CD4-positive, alpha-beta T cell treated with Interleukin-12 subunit alpha and Interleukin-12 subunit beta, for 1 hour (primary cell): ENCODE measurements at places on chromosomes 6 and 20.
A peak's percentile ranks its signal among the peaks of the same experiment; 100 is the strongest.

DNA sequence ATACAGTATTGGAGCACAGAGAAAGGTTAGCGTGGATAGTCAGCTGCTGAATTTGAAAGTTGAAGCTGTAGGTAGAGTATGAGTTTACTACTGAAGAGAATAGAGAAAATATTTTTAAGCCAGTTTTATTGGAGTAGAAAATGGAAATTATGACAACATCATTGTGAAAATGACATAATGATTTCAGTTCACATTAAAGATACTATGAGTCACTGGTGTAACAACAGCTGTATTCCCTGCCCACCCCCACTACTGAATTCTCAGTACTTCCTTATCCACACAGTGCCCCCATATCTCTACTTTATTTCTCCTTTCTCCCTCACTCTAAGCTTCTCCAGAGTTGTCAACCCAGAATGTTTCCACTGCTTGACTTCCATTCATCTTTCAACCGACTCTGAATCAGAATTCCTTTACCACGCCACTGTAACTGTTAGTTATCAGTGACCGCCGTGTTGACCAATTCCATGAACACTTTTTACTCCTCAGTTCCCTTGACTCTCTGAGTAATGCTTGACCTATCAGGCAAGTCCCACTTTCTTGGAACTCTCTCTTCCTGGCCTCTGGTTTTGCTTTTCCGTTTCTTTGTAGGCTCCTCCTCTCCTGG, 139.6 kb downstream of the AIG1 start:
- no peak for DNase-seq

GRCh38 chr20:51560550-51561307, 18.2 kb upstream of the NFATC2 start:
- DNase-seq = no peak

DNA sequence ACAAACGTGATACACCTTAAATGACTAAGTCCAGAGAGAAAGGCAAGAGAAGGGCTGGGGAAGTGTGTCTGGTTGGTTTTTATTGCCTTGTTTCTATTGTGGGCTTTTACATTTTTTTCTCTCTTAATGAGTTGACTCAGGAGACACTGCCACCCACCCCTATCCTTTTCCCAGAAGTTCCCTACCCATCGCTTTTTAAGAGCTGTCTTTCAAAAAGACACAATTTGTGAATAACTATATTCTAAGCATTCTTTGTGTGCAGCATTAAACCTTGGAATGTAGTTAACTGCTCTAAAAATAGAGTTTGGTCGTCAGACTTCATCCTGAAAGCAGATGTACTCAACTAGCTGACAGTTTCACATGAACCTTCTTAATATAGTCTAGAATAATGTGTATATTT, 174.9 kb downstream of the ISM1 start:
- no peak for DNase-seq

DNA sequence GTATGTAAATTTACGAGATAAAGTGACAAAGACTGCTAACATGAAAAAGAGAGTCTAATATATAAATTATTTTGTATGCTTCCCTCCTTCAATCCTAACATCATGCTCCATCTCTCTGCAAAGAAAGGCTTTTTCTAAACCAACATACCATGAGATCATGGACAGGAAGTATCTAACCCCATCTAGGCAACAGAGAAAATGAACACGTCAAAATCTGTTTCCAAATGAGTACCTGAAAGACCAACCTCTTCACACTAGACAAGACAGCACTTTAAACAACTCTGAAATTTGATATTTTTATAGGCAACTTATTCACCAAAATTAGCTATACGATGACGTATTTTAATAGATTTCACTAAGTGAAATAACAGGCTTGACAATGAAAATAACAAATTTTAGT, 54.6 kb downstream of the MAN1A1 start:
- DNase-seq = no peak

- DNase-seq = no peak
Observed at GRCh38 chr20:62663145-62664018, 21.1 kb downstream of the SLCO4A1 start.

DNA sequence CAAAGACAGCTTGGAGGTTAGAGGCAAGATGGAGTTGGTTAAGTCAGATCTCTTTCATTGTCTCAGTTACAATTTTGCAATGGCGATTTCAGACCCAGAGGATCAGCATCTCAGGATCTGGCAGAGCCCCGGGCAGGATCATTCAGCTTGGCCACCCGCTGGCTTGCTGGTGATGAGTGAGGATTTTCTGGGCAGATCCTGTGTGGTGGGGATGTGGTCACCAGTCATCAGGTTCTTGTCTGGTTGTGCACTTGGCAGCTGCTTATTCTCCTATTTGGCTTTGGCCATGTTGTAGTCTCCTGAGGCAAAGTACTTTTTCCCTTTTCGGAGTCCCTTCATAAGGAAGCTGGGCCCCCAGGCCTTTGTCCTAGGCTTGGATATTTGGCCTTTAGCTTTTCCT, 953.9 kb downstream of the KIF16B start:
- no peak for DNase-seq

DNA sequence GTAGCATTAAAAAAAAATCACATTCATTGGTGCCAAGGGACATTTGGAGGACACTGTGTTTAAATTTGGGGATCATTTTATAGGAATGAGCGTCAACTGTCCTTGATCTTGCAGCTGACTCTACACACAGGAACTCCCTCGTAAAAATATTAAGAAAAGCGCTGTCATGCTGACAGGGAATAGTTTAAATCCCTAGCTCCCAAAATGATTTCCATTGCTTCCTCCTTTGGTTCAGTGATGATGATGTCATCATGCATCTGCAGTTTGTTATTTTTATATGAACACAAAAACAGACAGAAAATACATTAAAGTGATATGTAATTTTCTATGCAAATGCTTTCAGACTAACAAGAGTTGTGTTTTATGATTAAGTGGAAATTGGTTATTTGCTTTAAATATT, 275.6 kb downstream of the BTBD9 start:
- DNase-seq = no peak

GRCh38 chr6:31497531-31498476, at the start of gene MICB:
TSS of gene MICB (plus strand) at chr6:31498145. CDS start at chr6:31498194, 49 bp downstream.
- peak; percentile 88 for DNase-seq

GRCh38 chr6:8352335-8352965, 82.9 kb downstream of the SLC35B3 start:
- DNase-seq = no peak

DNA sequence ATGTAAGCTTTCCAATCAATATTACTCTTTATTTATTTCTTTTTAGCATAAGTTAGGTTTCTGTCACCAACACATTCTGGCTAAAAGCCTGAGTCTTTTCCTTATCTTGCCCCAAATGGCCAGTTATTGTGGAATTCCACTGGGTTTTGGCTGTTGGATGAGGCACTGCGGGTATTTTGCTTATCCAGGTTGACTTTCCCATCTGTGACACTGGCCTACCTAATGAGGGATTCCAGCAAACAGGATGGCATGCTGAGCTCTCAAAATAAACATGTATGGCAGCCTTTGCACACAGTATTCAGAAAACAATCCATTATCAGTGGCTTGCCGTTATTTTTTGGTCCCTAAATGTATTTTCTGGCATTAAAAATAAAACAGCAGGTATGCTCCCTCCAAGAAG, 6.5 kb upstream of the RALGAPB start:
- no peak for DNase-seq

- no peak for DNase-seq
Observed at GRCh38 chr20:61135968-61136367, 116.1 kb upstream of the CDH4 start.

GRCh38 chr6:143196525-143197225, 136.0 kb downstream of the AIG1 start:
- no peak for DNase-seq

DNA sequence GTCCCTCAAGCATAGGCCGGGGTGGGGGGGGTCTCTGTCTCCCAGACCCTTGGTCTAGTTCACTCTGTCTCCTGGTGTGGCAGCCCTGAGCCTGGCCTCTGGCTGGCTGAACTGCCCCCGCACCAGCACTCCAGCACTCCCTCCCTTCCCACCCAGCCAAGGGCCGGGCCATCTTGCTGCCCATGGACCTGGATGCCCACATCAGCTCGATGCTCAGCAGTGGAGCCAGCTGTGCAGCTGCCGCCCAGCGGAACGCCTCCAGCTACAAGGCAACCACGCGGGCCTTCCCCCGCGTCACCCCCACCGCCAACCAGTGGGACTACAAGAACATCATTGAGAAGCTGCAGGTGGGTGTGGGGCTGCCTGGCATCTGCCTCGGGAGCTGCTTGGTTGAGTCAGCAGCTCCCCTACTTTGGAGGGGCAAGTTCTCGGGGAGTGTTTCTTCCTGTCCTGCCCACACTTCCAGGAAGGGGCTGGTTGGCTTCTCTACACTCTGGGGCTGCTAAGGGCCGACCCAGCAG, 28.4 kb downstream of the UQCC2 start:
- peak; percentile 22 for DNase-seq

GRCh38 chr20:62063981-62064769, 1.5 kb downstream of the TAF4 start:
- no peak for DNase-seq

DNA sequence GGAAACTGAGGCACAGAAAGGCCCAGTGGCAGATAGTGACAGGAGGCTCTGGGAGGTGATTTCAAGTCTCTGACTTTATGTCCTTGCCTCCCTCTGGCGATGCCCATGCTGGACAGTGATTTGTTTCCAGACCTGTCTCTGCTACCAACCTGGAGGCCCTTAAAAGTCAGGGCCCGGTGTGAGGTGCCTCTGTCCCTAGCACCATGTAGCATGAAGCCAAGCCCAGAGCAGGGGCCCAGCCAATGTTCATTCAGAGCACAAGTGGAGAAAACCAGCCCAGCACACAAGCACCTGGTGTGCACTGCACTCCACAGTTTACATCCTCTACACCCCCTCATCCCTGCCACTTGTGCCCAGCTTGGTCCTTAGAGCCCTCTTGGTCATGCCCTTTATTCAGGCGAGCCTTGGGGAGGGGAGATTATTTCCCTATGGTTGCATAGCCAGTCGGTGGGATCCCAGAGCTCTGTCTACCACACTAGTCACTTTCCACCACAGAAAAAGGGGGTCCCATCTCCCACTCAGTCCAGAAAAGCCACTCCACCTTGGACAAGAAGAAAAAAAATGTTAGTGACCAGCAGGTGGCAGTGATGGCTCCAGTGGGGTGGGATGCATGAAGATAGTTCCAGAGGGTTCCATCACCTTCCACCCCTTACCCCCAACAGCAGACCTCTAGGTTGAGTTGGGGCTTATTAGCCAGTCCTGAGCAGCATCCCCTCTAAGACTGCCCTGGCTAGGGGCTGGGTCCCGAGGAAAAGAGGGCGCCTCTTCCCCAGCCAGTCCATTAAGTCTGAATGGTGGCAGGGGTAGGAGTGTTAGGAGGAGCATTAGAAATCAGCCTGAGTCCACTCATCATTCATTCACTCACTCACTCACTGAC, 30.9 kb downstream of the KIAA1755 start:
- DNase-seq = no peak

DNA sequence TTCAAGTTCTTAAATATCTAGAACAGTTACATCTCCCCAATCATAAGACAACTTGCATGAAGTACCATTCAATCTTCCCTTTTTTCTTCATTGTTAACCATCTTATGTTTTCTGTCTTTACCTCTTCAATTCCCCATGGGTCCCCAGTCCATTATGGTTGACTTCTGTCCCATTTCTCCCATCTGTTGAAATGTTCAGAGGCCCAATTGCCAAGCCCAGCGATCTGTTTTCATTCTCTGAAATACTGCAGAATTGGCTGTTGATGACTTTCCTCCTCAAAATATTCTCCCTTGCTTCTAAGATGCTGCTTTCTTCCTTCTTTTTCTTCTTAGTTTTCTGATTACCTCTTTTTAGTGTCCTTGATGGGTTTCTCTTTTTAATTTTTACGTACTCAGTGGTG, 26.0 kb downstream of the DSTN start:
- DNase-seq = no peak

- no peak for DNase-seq
Observed at GRCh38 chr6:16358531-16359138, 120.2 kb downstream of the GMPR start.

DNA sequence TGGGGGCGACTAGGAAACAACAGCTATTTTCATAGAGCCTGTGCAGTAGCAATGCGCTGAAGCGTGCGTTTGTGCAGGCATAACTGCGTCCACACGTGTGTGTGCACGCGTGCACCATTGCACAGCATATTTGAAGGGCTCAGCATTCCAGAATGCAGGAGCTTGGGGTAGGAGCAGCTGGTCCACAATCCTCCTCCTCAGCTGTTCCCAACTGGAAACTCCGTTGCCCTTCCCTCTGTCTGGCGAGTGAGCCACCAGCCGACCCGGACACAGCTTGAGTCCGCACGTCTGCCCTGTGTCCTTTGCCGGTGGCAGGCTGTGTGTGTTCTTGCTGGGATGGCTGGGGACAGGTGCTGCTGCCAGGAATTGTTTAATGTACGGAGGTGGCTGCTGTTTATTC, 110.2 kb downstream of the SASH1 start:
- no peak for DNase-seq

DNA sequence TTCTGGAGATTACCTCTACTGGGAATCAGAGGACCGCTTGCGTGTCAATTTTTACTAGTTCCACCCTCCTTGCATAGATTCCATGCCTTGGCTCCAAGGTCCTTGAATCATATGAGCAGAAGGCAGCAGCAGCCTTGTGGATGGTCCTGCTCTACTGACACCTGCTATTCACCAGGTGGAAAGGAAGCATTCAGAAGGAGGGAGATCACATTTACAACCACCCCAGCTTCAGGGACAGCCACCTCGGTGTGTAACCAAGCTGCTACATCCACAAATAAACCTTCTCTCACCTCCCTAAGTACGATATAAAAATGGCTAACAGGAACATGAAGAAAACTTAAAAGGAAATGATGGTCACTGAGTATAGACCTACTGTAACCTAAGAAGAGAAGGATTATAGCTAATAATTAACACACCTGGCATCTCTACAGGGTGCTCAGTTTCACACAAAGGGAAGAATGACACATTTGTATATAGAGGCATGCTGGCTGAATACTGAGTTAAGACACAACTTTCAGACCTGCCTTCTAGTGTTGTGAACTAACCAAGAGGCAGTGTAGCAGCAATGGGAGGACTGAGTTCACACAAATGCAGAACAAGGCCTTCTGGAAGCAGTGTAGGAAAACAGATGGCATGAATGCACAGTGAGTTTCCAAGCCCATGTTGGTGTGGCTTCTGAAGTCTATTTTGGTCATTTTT, 46.3 kb upstream of the SRPK1 start:
- DNase-seq = no peak

DNA sequence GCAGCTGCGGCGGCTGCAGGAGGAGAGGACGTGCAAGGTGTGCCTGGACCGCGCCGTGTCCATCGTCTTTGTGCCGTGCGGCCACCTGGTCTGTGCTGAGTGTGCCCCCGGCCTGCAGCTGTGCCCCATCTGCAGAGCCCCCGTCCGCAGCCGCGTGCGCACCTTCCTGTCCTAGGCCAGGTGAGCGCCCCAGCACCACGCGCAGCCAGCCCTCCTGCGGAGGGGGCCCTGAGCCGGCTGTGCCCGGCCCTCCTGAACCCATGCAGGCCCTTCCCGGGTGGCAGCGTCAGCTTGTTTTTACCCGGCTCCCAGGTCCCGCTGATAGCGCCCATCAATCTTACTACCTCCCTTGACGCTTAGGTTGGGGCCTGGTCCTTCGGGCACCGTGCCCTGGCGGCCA, 3.7 kb downstream of the BIRC7 start:
- DNase-seq = no peak

GRCh38 chr20:63483834-63484233, 11.4 kb upstream of the KCNQ2 start:
- no peak for DNase-seq

- no peak for DNase-seq
Observed at GRCh38 chr6:43986177-43986825, 141.0 kb downstream of the MRPL14 start.

- no peak for DNase-seq
Observed at GRCh38 chr6:137001299-137001976, 43.3 kb downstream of the IL20RA start.
